Natural killer cell (primary cell): ENCODE measurements at places on chromosomes 2 and 18.

- no peak overlapping the region for H3K27ac ChIP-seq
- DNase-seq: no peak
- H3K36me3 ChIP-seq: no peaks in the 10 kb centered on the region
- no peaks in the 10 kb centered on the region for H3K27me3 ChIP-seq
- H3K4me1 ChIP-seq: no peaks in the 10 kb centered on the region
Observed at GRCh38 chr2:143467011-143467410, 337.8 kb downstream of the ARHGAP15 start.

GRCh38 chr2:117481608-117482007 is 332.9 kb upstream of the DDX18 start:
- H3K4me1 ChIP-seq: no peaks in the 10 kb centered on the region
- DNase-seq: no peak
- H3K4me3 ChIP-seq: no peak overlapping the region
- H3K27me3 ChIP-seq: no peaks in the 10 kb centered on the region
- H3K36me3 ChIP-seq: no peaks in the 10 kb centered on the region

- peak; percentile 5 for DNase-seq
- H3K36me3 ChIP-seq: no peaks in the 10 kb centered on the region
- no peak overlapping the region for H3K4me3 ChIP-seq
- H3K27me3 ChIP-seq: no peaks in the 10 kb centered on the region
Observed at GRCh38 chr2:173159791-173160463, 84.3 kb downstream of the MAP3K20 start.

- DNase-seq: no peak
- no peak overlapping the region for H3K27ac ChIP-seq
- peaks cover 4% of the 10 kb centered on the region for H3K4me1 ChIP-seq
Observed at GRCh38 chr2:225008179-225008856, 34.0 kb downstream of the DOCK10 start.

DNA sequence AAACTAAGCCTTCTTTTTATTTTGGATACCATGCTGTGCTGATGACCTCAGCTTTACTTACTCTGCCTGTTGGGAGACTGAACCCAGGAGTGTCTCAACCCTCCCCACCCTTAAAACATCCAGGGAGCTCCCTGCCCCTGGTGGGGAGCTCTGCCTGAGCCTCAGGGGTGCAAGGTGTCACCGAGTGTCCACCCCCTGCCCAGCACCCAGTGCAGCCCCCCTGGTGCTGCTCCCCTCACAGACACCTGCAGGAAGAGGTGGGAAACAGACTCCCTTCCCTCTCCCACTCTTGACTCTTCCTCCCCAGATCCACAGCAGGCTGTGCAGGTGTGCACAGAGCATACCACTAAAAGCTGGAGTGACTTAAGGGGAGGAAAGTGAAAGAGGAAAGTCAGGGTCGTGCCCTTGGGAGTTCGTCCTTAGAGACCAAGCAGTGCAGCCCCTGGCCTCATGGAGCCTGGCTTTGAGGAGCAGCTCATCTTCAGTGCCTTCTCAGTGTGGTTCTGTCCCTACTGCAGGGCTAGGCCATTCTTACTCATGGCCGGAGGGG is 51.3 kb downstream of the MYO7B start:
- H3K27ac ChIP-seq: no peak overlapping the region
- no peaks in the 10 kb centered on the region for H3K4me1 ChIP-seq
- H3K36me3 ChIP-seq: no peaks in the 10 kb centered on the region
- H3K27me3 ChIP-seq: no peaks in the 10 kb centered on the region
- H3K4me3 ChIP-seq: no peak overlapping the region

GRCh38 chr18:55510809-55511208 is 77.2 kb downstream of the TCF4 start:
- H3K27me3 ChIP-seq: no peaks in the 10 kb centered on the region
- no peak for DNase-seq
- H3K27ac ChIP-seq: peak overlapping the region; percentile 53
- H3K4me1 ChIP-seq: no peaks in the 10 kb centered on the region

DNA sequence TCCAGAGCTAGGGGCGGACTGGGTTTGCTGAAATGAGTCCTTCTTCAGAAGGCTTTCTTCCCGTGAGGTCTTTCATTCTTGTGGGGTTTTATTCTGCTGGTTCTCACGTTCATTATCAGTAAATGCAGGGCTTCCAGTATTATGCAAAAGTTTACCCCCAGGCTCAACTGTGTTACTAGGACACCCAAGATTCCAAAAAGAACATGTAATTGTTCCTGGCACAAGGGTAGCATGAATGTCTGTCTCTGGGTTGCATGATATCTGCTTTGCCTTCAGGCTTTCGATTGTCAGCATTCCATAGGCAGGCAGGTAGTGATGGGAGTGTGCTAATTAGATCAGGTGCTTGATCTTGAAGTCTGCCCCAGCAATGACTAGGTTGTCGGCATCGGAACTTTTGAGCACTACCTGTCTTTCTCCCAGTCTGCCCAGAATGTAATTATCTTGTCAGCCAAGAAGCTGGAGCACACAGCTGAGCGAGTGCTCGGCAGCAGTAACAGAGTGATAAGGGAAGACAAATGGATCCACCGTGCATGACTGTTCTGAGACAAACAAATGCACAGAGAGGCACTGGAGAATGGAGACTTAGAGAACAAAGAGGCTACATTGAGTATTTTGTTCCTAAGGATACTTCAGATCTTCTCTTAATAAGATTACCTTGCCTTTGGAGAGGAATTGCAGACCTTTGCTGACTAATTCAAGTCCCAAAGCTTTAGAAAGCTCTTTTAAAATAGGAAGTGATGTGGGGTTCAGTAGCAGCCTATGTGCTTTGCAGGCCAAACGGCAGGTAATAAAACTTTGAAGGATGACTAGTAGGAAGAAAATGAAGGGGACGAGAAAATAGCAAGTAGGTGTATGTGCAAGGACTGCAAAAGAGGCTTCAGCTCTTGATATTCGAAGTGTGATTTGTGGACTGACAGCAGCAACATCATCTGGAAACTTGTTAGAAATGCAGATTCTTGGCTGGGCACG is 41.9 kb downstream of the ITGB6 start:
- H3K27ac ChIP-seq: no peak overlapping the region
- H3K4me3 ChIP-seq: no peak overlapping the region
- H3K4me1 ChIP-seq: no peaks in the 10 kb centered on the region
- H3K36me3 ChIP-seq: no peaks in the 10 kb centered on the region
- DNase-seq: no peak
- no peaks in the 10 kb centered on the region for H3K27me3 ChIP-seq

DNA sequence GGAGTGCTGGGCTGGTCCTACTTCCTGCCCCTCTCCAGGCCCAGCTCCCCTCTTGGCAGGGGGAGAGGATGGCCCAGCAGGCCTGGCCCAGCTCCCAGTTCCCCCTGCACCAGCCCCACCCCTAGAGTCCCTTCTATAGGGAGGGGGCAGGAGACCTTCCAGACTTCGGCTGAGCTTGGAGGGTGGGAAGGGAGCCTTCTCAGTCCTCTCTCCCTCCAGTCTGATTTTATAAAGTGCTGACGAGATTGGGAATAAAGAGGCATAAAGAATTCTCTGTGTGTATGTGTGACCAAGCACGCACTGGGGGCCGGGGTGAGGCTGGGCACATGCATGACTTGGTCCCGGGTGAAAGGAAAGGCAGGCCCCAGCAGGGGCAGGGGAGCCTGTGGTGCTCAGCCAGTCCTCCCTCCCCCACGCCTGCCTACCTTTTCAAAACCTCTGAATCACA is 5.1 kb downstream of the CHPF start:
- no peak overlapping the region for H3K4me3 ChIP-seq
- H3K4me1 ChIP-seq: peaks cover 22% of the 10 kb centered on the region
